ENCODE measurements at places on chromosomes 6 and 20.
A peak's percentile ranks its signal among the peaks of the same experiment; 100 is the strongest.

DNA sequence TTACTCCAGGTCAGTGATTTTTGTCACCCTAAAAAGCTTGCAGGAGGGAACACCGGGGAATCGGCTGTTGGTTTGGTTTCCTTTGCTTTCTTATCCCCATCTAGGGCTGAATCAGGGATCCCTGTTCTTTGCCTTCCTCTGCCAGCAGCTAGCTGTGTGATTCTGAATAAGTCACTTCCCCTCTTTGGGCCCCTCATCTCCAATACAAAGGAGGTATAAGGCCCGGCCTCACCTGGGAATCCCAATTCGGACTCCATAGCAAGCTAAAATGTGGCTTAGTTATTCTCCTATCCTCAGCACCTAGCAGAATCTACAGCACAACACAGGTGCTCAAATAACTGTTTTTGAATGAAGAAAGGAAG, 18.5 kb upstream of the ARMC12 start:
- H3K27me3 ChIP-seq, result no peaks in the 10 kb centered on the region
- no peak overlapping the region for H3K27ac ChIP-seq
- no peak for DNase-seq

DNA sequence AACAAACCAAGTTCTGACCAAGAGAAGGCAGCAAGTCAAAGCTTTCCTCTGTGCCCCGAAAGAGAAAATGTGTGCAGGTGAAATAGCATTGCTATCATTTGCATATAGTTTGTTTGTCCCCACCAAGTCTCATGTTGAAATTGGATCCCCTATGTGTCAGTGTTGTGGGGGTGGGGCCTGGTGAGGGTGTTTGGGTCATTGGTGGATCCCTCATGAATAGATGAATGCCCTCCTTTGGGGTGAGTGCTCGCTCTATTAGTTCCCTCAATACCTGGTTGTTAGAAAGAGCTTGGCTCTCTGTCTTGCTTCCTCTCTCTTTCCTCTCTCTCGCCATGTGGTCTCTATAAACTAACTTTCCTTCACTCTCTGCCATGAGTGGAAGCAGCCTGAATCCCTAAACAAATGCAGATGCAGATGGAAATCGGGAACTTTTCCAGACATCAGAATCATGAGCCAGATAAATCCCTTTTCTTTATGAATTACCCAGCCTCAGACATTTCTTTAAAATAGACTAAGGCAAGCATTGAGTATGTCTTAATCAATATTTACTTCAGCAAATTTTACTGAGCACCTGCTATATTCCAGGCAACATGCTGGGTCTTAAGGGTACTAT, 43.8 kb upstream of the SYNDIG1 start:
- no peaks in the 10 kb centered on the region for H3K4me1 ChIP-seq
- H3K4me3 ChIP-seq, result no peak overlapping the region
- DNase-seq, result no peak
- H3K27ac ChIP-seq, result no peak overlapping the region

GRCh38 chr6:46473881-46474280, 17.4 kb downstream of the RCAN2 start:
- no peaks in the 10 kb centered on the region for H3K36me3 ChIP-seq
- H3K4me1 ChIP-seq, result peaks cover 40% of the 10 kb centered on the region
- peak overlapping the region; percentile 41 for H3K27ac ChIP-seq
- no peaks in the 10 kb centered on the region for H3K27me3 ChIP-seq

DNA sequence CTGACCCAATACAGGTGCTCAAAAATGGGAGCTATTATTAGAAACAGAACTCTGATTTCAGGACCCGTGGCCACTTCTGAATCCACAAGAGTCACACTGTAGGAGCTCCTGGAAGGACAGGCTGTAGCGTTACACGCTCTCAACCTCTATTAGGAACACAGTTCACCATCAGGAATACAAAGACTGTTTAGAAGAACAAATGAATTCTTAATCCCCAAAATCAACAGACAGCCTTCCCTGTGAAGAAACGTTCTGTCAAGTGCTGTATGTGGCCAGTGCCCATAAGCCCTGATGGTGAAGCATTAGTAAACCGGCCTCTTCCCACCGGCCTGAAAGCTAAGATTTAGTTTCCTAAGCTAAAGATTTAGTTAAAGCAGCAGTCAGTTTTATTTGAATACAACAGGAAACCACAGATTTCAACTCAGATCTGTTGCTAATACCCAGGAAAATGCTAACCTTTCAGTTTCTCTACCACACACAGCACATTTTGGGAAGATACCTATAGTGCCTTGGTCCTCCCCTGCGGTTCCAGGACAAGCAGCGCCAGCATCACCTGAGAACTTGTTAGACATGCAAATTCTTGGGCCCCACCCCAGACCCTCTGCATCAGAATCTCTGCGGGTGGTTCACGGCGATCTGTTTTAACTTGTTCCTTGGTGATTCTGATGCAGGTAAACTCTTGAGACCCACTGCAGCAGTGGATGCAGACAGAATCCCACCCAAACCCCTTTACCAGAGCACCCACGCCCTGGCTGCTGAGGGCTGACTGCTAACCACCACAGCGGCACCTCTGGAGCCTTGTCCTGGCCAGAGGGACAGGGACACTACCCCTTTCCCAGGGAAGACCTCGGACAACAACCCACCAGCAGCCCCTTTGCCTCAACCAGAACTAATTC, 33.4 kb downstream of the MTRES1 start:
- peak; percentile 5 for DNase-seq
- H3K27ac ChIP-seq, result no peak overlapping the region
- no peaks in the 10 kb centered on the region for H3K27me3 ChIP-seq
- H3K4me3 ChIP-seq, result no peak overlapping the region
- no peaks in the 10 kb centered on the region for H3K36me3 ChIP-seq

DNA sequence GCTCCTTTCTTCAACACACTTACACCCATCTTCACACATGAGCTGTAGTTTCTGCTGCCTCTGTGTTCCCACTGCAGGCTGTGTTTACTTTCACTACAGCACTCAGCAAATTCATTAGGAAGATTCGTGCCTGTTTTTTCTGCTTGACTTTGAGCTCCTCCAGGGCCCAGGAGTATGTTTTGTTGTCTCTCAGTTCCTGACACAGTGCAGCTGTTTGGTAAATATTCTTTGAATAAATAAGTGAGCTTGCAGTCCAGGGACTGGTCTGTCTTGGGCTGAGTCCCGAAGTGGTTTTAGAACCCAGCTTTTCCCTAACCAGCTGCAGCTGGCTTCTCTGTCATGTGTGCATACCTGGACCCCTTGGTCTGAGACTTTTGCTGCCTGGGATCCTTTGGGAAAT, 46.6 kb upstream of the CCN6 start:
- H3K36me3 ChIP-seq, result no peaks in the 10 kb centered on the region
- no peak for DNase-seq
- H3K4me3 ChIP-seq, result no peak overlapping the region
- H3K4me1 ChIP-seq, result peaks cover 15% of the 10 kb centered on the region
- no peak overlapping the region for H3K27ac ChIP-seq

DNA sequence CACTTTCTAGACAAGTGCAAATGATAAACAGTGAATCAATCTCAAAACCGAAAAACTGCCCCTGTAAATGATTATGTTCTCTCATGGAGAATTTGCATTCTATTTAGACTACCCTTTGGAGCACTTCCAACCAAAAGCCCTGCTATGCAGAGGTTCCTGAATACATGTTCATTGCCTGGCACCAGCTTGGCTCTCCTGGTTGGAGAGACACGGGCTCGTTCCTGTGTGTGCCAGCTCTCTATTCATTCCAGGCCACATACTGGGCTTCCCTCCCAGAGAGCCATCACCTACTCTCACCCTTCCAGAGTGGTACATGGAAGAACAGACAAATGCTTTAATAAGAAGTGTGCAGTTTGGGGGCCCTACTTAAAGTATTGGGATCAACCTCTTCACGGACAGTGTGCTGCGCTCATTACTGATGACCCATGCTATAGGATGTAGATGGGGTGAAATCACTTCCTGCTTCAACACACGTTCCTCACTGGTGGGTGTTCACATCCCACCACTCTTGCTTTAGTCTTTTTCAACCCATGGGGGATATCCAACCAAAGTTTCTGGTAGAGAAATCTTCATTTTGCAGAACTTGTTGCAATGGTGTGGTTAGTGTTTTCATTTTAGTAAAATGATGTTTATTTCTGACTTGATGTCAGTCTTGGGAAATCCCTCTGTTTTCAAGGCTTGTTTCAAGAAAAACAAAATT, 38.5 kb upstream of the NAA20 start:
- H3K4me3 ChIP-seq, result peak overlapping the region; percentile 95
- H3K36me3 ChIP-seq, result peaks cover 12% of the 10 kb centered on the region
- peak overlapping the region; percentile 96 for H3K27ac ChIP-seq

GRCh38 chr6:11346516-11346915, 114.0 kb upstream of the NEDD9 start:
- H3K4me1 ChIP-seq, result no peaks in the 10 kb centered on the region
- no peaks in the 10 kb centered on the region for H3K27me3 ChIP-seq
- H3K4me3 ChIP-seq, result no peak overlapping the region
- DNase-seq, result peak; percentile 27

DNA sequence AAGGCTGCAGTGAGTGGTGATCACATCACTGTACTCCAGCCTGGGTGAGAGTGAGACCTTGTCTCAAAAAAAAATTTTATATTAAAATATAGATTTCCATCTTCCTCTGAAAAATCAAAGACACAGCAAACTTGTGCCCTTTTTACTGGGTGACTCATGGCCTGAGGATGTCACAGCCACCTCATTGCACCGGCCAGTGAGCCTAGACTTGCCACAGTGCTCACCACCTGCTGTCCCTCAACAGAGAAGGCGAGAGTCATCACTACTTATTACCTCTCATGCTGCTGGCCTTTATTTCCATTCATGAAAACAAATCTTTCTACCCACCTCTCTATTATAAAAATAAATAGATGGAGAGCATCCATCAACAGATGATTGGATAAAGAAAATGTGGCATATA, 295.8 kb downstream of the PREX1 start:
- peaks cover 5% of the 10 kb centered on the region for H3K27me3 ChIP-seq
- H3K4me1 ChIP-seq, result no peaks in the 10 kb centered on the region
- no peak overlapping the region for H3K4me3 ChIP-seq
- H3K27ac ChIP-seq, result no peak overlapping the region
- DNase-seq, result no peak

- H3K36me3 ChIP-seq, result no peaks in the 10 kb centered on the region
- DNase-seq, result peak; percentile 26
- H3K27ac ChIP-seq, result no peak overlapping the region
- no peaks in the 10 kb centered on the region for H3K27me3 ChIP-seq
- H3K4me1 ChIP-seq, result no peaks in the 10 kb centered on the region
These were observed 549.4 kb upstream of the SYNCRIP start for GRCh38 chr6:86192123-86192522.

DNA sequence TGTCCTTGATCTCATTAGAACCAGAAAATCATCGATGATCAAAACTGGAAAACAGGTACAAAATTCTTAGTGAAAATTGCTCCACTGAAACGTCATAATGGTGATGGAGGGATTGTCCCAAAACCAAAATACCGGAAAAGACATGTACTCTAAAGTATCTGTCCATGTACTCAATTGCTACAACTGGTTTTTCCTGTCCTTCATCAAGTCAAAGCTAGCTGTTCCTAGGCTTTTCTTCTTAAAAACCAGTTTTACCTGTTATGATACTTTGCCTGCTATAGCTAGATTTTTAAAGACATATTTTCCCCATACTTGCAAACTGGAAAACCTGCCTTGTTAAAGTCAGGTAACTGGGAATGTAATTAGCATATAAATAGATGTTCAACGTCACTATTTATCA, 50.5 kb upstream of the LRRC1 start:
- H3K36me3 ChIP-seq, result no peaks in the 10 kb centered on the region
- H3K27me3 ChIP-seq, result no peaks in the 10 kb centered on the region
- no peak overlapping the region for H3K27ac ChIP-seq
- no peak overlapping the region for H3K4me3 ChIP-seq
- no peaks in the 10 kb centered on the region for H3K4me1 ChIP-seq

DNA sequence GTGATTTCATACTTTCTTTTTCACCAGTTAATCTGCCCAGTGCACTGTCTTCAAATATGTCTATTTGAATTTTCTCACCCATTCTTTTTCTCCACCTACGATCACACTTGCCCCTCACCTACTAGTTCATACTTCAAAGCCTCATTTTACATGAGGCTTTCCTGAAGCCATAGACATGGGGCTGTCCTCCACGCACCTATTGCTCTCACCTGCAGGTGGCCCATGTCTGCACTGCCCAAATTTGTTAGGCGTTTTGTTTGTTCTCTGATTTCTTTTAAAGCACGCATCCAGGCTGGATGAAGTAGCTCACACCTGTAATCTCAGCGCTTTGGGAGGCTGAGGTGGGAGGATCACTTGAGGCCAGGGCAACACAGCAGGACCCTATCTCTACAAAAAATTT, 106.8 kb upstream of the RIPOR2 start:
- DNase-seq, result no peak
- H3K27ac ChIP-seq, result no peak overlapping the region
- no peaks in the 10 kb centered on the region for H3K4me1 ChIP-seq
- H3K4me3 ChIP-seq, result no peak overlapping the region
- no peaks in the 10 kb centered on the region for H3K36me3 ChIP-seq

DNA sequence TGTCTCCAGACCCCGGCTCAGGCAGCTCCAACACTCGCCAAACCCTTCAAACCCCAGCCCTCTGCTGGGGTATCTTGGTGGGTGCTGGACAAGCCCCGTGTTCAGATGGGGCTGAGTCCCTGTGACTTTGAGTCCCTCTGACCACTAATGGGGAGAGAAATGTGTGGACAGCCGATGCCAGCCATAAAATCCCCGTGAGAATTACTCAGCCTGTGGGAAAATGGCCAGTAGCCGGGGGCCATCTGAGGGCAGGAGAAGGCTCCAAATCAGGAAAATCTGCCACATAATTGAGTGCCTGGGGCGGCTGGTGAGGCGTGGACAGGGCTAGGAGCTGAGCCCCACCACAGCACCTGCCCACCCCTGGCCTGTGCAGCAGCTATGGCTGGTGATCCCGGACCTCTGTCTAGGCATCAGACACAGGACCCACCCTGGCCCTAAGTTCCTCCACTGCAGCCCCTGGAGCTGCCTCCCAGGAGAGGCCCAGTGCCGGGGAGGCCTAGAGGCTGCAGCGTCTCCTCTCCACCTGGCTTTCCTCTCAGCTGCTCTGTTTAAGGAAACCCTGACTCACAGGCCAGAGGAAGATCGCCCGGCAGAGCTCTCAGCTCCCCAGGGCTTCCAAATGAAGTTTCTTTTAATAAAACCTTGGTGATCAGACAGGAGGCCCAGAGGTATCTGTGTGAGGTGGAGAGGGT, 53.7 kb upstream of the SLCO4A1 start:
- no peaks in the 10 kb centered on the region for H3K36me3 ChIP-seq
- H3K4me1 ChIP-seq, result peaks cover 21% of the 10 kb centered on the region
- no peak overlapping the region for H3K4me3 ChIP-seq
- H3K27ac ChIP-seq, result no peak overlapping the region
- DNase-seq, result peak; percentile 72

DNA sequence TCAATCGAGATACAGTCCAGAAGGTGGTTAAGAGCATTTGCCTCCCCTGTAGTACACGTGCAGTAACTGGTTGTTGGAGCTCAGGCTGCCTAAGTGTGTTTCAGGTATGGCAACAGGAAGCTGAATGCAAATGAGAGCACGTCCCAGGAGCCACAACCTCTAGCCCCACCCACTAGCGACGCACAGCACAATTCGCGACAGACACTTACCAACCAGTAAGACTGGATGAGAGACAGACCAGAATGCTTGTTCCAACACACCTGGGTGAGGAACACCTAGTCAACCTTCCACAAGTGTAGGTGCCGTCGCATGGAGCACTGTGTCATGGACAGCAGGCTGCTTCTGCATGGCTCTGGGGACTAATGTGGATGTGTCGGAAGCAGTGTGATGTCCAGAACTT, 7.2 kb upstream of the SERPINB1 start:
- DNase-seq, result no peak
- no peaks in the 10 kb centered on the region for H3K36me3 ChIP-seq
- H3K4me3 ChIP-seq, result no peak overlapping the region
- H3K4me1 ChIP-seq, result peaks cover 19% of the 10 kb centered on the region
- no peaks in the 10 kb centered on the region for H3K27me3 ChIP-seq

Data from GM23248 (cell line).